ENCODE measurements at places on chromosomes 5 and 9. TPM values are rescaled to one million over a fixed set of nuclear protein-coding genes. Genes with fewer than 3 reads are reported as not detected.

Gene SLC45A2
- total RNA-seq, result not detected

Gene GOLM1
- 61.5 TPM for total RNA-seq

Gene WNT8A
- not detected for total RNA-seq

Gene SLC36A3
- not detected for total RNA-seq

All from pericardium fibroblast (primary cell).